ENCODE measurements at places on chromosomes 3 and 15.

DNA sequence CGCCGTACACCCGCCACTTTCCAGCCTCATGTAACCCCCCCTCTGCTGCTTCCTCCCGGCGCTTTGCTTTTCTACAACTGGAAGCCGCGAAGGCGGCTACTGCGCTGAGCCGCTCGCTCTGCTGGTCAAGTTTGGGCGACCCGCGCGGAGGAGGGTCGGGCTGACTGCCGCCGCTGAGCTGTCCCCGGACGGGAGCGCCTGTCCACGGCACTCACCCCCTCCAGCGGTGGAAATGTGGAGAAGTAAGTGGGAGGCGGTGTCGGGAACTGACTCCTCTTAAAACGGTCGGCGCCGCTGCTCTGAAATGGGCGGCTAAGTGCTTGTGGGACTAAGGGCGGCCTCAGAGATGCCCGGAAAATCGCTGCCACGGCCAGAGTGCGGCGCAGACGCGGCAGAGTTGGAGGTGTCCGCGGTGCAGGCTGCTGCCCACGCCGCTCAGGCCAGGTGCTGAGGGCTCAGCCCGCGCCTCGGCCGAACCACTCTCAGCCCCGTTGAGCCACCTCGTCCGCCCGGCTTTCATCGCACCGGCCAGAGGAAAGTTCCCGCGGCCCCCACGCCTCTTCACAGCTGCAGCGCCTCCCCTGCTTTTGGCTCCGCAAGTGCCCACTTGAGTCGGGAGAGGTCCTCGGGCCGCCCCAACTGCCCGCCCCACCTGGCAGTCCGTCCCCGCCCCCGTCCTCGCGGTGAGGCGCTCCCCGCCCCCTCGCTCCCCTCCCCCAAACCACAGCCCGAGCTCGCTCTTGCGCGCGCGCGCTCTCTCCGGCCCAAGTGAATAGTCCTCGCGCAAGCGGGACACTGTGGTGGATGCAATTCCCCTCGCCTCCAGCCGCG, at the start of gene EPHA6:
TSS of gene EPHA6 (plus strand) at position 775 of the 831 bp plus-strand sequence.
- no peak for DNase-seq

DNA sequence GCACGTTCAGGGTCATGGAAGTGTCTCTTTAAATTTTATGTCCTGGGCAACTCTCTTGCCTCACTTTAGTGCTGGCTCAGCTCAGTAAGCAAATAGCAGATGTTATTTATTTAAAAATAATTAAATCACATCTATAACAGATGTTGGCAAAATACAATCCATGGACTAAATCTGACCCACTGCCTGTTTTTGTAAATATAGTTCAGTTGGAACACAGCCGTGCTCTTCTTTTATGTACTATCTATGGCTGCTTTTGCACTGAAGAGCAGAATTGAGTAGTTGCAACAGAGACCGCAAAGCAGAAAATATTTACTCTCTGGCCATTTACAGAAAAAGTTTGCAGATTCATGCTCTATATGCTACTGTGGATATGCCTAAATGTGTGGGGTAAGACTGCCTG, 79.2 kb downstream of the SAMMSON start:
- no peak for DNase-seq

- no peak for DNase-seq
These were observed 29.9 kb upstream of the ST3GAL6 start for GRCh38 chr3:98733053-98733811.

DNA sequence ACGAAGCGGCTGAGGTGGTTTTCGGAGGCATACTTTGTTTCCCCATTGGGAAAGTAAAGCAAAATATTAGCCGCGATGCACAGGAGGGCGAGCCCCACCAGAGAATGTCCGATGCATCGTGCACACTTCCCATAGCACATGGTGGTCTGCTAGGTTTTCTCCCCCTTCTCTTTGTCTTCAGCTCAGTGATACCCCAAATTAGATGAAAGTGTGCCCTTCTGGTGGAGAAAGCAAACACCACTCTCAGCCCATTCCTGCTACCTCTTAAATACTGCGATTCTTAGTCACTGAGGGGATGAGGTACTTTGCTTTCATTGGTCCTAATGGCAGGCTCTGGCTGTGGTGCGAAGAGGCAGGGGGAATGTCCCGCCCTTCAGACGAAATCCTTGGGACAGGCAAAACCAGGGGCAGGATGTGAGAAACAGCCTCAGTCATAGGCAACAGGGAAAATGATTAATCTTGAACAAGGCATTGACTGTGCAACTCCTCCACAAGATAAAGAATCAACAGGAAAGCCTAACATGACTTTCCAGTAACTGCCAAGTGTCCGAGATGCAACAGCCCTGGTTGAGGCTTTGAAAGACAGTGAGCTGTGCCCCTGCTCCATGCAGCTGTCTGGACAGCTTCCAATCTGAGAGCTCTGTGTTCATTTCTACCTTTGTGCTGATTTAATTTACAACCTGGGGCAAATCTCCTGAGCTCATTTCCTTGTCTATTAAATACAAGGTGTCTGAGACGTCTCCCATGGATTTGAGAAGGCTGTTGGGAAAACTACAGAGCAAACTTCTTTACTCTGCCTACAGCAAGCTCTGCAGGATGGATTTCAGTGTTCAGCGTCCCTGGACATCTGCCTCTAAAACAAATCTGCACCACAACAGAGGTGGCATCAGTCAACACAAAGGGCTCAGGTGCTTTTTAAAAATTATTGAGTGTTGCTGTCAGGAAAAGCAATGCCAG, at the start of gene TM4SF1:
TSS of gene TM4SF1 (minus strand) at position 242 of the 957 bp plus-strand sequence. CDS start at position 140, 102 bp downstream.
- no peak for DNase-seq

GRCh38 chr3:96070678-96071077, 743.7 kb upstream of the EPHA6 start:
- DNase-seq: no peak

- DNase-seq: no peak
These were observed 111.0 kb downstream of the LRRK1 start for GRCh38 chr15:101029971-101030661.

DNA sequence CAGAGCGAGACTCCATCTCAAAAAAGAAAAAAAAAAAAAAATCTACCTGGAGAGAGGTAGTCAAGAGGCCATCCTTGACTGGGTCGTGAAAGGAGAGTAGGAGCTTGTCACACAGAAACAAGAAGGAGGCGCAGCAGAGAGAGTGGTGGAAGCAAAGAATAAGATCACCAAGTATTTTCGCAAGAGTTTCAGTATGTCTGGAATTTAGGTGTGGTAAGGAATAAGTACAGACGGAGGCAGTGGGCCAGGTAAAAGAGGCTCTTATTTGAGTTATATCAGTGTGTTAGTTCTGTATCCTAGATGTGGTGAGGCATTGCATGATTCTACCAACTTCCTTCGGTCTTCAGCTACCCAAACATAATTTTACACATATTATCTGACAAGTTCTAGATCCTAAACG, 14.6 kb upstream of the ATP10A start:
- no peak for DNase-seq

DNA sequence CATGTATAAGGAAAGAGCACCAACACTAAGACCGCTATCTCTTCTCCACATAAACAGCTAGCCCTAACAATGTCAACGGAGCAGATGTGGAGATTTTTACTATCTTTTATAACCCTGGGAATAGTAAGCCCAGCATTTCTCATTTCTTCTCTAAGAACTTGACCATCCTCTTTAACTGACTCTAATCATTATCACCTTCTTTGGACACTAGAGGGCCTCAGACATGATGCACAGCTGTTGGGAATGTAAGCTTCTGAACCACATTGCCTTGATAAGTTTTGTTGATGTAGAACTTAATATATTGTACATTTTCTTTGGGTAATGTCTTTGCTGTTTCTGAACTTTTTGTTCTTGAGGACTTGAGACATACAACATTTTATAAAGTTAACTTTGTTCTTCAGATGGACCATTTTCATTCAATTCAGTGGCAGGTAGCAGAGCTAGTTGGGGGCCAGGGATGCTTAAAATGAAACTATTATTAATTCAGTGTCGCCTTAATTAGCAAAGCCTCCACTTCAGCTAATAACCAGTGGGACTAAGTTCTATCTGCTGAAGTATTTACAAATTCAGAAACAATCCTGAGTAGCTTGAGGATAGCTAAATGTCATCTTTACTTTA, 9.6 kb upstream of the TAGLN3 start:
- no peak for DNase-seq

DNA sequence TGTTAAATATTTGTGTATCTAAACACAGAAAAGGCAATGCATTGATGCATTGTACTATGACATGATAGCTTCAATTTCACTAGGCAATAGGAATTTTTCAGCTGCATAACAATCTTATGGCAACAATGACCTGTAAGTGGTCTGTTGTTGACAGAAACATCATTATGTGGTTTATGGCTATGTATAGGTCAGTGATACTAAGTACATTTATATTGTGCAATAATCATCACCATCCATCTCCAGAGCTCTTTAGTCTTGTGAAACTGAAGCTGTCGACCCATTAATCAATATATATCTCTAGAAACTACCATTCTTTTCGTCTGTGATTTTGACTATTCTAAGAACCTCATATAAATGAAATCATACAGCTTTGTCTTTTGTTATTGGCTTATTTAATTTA, 200.1 kb upstream of the ZNF717 start:
- DNase-seq: no peak

GRCh38 chr15:79878078-79878705, 18.6 kb downstream of the MTHFS start:
- no peak for DNase-seq

- DNase-seq: no peak
These were observed 2.4 kb downstream of the GCHFR start for GRCh38 chr15:40766194-40766815.

DNA sequence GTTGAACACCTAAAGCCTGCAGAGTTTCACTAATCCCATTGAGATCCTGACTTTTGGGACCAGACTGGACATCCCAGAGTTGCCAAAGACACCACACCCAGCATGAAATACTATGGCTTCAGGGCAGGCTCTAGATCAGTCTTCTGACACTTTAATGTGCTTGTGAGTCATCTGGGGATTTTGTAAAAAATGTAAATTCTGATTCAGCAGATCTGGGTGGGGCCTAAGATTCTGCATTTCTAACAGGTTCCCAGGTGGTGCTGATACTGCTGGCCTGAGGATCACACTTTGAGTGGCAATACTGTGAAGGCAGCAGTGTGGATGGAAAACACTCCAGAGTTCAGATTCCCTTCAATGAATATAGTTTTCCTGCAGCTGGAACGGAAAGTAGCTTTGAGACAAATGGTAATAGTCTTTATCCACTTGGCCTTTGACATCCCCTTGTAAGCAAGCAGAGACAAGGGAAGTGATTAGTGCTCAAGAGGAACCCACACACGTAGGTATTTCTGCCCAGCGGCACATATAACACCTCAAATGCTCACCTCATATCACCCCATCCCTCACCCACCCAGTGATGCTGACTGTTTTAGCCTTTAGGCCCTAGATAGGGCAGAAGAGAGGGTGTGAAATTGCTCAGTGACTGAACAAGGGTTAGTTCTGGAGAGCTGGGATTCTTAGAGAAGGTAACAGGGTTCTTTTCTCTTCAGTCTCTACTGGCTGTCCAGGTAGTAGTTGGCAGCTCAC, 51.5 kb upstream of the GSK3B start:
- DNase-seq: no peak

DNA sequence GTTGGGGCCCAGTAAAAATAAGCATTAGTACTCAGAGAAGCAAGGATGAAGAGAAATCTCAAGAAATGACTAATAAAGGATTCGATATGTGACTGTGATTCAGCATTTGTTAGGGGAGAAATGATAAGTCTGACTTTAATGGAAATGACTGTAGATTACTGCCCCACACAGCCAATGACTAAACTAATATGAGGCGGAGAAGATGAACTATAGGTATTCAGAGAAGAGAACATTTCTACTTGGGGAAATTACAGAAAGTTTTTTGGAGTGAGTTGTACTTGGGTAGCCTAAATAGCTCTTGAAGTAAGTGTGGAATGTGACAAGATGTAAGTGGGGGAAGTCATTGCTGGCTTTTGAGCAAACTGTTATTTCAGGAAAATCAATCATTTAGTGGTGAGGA, 380.0 kb downstream of the PDCD6IP start:
- DNase-seq: no peak

DNA sequence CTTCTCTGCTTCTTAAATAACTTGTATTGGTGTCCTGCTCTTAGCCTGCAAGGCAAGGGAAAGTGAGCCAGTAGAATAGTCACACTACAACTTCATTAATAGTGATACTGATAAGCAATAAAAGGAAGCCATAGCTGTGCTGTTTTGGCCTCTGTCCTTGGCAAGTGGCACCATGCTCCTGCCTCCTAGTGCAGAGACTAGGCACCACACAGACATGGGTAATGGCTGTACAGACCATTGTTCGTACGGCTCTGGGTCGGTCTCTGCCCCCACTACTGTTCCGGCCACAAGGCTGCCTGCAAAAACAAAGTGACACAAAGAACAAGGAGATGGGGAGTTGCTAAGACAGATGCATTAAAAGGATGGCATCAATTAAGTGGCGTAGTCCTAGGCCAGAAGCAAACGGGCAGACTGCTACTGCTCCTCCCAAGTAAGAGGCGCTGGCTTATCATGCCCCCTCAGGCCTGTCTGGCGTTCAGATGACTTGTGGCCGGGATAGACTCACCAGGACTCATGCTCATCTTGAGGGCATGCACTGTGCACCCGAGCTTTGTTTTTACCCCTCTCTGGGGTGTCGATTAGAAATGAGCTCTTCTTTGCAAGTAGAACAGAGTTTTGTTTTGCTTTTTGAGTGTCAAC, 75.6 kb downstream of the TRAK1 start:
- DNase-seq: no peak

- no peak for DNase-seq
These were observed 2.2 kb downstream of the GPR149 start for GRCh38 chr3:154427685-154428285.

DNA sequence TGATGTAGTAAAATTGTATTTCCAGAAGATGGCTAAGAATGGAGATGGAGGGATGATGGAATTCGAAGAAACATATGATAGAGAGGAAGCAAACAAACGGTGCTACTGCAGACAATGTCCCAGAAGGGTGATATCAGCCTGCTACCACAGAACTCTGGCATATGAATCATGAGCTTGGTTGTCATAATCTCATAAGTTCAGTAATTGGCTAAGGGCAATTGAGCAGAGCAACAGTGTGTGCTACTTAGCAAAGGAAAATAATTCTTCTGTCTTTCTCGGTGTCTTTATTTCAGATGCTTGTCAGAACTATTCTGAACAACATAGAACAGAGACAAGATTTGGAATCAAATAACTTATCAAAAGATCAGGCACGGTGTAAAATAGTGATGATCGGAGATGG, 407.3 kb downstream of the GBE1 start:
- DNase-seq: no peak

GRCh38 chr3:64539451-64540196, 148.2 kb downstream of the ADAMTS9 start:
- no peak for DNase-seq

- no peak for DNase-seq
These were observed 27.7 kb downstream of the HES1 start for GRCh38 chr3:194163697-194164096.

Measured in activated naive CD4-positive, alpha-beta T cell (primary cell).